ENCODE measurements at places on chromosomes 7 and 10.

DNA sequence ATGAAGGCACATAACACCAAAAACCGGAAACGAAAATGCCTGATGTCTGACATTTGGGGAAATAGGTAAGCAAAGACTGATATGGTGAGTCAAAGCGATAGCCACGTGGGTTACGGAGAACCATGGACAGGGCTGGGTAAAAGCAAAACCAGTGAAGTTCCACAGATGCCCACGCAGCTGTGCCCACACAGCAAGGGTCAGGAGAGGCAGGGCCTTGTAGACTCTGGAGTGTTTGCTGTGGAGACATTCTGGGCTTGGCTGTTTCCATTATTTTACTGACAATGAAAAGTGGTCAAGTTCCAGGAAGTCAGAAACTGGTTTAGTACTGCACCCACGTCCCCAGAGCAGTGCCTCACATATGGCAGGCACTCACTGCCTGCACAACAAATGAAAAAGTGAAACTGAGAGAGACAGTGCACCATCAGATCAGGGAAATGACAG, 148.7 kb downstream of the ZMYND11 start:
- no peak for DNase-seq

- DNase-seq, result no peak
Measured at GRCh38 chr10:76667408-76668370, 969.9 kb downstream of the KCNMA1 start.

DNA sequence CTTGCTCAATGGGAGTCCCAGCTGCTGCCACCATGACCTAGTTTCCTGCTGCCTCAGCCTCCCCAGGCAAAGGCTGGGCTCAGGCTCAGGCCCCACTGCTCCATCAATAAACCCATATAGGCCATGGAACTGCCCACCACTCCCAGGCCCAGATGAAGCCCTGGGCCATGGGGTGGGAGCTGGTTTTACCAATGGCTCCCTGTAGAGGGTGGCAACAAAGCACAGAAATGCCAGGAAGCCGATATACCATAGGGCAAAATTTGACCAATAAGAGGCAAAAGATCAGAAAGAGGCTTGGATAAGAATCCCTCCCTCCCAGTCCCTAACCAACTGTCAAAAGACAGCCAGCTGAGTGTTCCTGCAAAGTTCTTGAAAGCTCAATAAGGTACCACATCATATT, 101.8 kb upstream of the DOCK1 start:
- DNase-seq, result no peak

GRCh38 chr7:155057076-155057475, 13.0 kb upstream of the HTR5A start:
- DNase-seq, result no peak

GRCh38 chr7:125670926-125671572, 741.4 kb upstream of the POT1 start:
- no peak for DNase-seq

DNA sequence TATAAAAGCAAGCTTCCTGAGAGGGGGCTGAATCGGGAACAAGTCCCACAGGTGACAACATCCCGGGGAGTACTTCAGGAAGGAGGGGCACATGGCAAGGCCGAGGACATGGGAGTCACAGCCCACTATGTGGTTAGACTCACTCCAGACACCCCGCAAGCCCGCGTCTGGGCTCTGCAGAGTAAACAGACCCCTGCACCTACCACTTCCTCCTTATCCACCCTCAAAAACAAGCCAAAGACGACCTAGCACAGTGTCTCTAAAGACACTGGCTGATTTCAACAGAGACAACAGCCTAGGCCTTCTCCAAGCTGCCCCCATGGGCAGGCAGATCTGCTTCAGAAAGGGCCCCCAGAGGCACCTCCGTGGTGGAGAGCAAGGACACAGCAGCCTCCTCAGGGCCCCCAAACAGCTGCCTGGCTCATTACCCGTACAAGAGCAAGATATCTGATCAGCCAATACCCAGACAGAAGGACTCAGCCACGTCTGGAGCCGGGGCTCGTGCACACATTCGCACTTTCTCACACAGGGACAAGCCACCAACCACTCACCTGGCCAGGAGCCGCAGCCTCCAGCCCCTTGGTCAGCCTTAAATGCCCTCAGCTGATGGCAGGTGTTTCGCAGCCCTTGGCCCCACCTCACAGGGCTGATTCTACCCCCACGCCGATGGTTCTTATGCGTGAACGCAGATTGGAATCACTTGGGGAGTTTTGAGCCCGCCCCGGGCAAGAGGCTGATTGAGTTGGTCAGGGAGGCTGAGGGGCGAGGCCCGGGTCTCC, 10.7 kb upstream of the KPNA7 start:
- no peak for DNase-seq

DNA sequence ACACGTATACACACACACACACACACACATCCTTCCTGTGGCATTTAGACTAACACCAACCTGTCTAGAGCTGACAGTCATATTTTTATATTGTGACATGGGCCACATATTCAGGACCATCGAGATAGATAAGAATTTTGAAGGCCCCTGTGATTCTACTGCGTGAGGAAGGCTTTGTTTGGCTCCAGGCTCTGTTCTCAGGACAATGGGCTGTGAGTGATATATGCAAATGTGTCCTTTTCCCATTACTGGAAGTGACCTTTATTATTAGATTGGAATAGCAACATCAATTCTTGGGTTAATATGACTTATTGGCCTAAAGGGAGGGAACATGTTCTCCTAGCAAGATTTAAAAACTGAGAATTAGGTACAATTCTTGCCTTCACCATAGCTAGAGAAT, 156.1 kb downstream of the SPAG6 start:
- no peak for DNase-seq

DNA sequence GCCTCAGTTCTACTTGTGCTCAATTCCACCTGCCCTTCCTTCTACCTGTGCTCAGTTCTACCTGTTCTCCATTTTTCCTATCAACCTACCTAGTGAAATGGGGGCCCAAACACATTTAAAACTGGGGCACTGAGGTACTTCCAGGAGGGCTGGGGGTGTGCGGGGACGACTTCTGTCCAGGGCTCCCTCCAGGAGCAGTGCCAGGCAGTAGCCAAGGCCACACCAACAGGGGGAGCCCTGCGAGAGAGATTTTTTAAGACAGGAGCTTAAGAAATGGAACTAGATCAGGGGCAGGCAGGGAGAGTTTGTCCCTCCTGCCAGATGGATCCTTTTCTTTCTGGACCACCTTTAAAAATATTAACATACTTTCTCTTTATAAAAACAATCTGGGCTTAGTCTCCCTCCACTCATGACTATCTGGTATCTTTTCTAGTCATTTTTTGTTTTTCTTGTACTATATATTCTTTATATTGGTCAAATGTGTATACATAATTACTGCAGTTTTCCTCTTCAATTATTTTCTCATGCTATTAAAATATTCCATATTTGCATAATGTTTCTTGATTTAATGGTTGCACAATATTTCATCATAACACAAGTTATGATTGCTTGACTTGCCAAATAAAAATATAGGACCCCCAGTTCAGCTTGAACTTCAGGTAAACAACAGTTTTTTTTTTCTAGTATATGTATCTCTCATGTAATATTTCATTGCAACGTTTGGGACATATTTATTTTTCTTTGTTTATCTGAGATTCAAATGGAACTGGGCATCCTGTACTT, 47.3 kb upstream of the INSYN2A start:
- no peak for DNase-seq

DNA sequence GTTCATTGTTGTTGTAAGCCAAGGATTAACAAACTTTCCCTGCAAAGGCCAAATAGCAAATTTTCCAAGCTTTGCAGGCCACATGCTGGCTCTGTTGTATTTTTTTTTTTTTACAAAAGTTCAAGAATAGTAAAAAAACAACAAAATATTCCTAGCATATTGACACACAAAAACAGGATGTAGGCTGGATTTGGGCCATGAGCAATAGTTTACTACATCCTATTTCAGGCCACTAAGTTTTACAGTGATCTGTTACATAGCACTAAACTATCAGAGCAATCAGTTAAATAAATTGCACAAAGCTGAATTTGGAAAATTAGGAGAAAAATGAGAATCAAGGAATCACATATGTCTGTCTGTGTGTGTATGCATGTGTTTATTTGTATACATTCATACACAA, 491.8 kb upstream of the GHITM start:
- DNase-seq, result no peak

DNA sequence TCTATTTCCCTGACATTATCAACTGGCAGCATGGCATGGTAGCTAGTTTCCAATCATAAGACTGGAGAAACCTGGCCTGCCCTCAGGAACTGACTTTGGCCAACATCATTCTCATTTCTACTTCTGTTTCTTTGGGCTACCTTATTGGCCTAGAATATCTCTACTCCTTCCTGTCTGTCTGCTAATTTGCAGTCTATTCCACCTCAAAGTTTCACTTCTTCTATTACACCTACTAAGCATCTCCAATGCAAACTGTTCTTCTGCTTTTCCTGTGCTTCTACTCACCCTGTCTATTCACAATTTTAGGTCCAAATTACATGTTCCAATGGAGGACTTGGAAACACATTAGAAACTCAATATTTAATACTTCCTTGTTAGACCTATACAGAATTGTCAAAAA, 65.6 kb downstream of the ZNF503 start:
- DNase-seq, result no peak

DNA sequence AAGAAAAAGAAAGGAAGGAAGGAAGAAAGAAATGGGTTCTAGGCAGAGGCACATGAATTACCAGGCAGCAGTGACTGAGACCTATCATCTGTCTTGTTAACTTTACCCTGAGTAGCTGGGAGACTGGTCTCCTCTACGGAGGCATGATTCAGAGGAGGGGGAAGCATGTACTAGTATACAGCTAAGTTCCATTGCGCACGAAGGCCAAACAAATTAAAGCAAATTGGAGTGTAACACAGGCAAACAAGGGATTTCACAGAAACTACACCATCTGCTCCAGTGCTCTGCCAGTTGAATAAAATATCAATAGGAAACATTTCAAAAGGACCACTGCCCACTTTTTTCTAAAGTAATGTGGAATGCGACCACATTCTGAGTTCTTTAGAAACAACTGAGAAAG, 65.9 kb upstream of the RSU1 start:
- no peak for DNase-seq

- no peak for DNase-seq
Measured at GRCh38 chr10:101959346-101959916, 96.5 kb downstream of the ARMH3 start.

- DNase-seq, result peak; percentile 88
Measured at GRCh38 chr7:152588350-152588749, 87.6 kb downstream of the XRCC2 start.

DNA sequence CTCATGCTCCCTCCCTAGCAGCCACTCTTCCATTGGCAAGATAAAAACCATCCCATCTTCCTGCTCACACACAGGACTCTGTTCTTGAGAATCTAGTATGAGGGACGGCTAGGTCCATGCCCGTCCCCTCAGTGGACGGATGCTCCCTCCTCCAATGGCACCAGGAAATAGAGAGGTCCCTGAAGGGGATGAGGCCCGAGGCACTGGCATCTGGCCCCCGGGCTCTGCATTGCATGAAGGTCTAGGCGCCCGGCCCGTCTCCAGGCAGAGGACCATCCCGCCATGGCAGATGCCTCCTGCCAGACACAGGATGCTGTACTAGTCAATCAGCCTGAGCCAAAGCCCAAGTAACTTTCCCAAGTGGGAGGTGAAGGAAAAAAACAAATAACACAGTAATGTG, 15.0 kb downstream of the PRKAG2 start:
- DNase-seq, result no peak

DNA sequence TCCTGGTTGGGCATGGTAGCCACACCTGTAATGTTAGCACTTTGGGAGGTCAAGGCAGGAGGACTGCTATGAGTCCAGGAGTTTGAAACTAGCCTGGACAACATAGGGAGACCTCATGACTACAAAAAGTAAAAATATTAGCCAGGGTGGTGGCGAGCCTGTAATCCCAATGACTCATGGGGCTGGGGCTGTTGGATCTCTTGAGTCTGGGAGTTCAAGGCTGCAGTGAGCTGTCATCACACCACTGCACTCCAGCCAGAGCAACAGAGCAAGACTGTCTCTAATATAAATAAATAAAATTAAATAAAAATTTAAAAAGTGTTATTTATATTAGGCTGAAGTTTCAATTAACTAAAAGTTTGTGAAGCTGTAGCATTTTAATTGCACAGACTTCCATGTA, 207.3 kb downstream of the NXPH1 start:
- no peak for DNase-seq

- no peak for DNase-seq
Measured at GRCh38 chr7:12564996-12565764, 5.3 kb upstream of the SCIN start.

DNA sequence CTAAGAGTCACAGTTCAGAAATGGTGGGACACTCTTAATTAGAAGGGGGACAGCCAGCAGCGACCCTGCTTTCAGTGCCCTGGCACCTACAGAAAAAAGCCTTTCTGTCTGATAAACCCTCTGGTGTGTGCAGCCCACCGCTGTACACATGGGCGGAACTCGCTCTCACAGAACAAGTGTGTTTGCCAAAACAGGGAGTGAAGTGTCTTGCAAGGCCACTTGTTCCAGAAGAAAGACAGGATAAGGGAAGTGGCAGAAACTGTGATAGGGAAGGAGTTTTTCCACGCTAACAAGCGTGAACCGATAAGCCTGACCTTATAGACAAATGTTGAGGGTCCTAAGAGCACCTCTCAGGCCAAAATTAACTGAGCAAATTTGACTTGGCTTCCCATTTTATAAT, 203.7 kb upstream of the TCF7L2 start:
- no peak for DNase-seq

DNA sequence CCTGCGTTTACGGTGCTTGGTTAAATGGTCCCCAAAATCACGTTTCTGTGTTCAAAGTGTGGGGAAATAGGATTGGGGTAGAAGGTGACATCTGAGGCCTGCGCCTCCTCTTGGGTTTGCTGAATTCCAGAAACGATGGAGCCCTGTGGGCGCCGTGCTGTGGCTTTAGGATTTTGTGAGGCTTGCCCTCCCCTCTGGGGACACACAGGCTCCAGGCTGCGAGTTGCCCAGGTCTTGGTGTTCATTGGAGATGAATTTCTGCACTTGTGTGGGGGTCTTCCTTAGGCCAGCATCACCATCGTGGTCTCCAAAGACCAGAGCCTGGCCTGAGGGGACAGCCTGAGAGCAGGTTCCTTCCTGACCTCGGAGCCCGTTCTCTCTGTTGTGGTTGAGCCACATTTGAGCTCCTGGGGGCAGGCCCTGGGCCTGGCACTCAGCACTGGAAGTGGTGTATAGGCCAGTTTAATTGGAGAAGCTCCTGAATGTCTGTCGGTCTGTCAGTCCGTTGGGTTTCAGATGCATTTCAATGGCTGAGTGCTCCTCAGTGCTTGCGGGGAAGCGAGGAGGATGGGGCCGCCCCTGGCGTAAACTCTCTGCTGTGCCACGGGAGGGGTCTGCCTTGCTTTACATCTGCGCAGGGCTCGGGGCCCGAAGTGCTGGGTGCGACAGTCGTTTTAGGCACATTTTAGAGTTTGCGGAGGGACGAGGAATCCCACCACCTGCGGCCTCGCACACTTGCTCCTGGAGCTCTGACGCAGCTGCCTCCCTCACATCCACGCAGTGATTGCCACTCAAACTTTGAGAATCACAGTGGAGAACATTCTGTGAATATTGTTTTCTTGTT, 71.7 kb downstream of the DNAJB6 start:
- DNase-seq, result no peak

DNA sequence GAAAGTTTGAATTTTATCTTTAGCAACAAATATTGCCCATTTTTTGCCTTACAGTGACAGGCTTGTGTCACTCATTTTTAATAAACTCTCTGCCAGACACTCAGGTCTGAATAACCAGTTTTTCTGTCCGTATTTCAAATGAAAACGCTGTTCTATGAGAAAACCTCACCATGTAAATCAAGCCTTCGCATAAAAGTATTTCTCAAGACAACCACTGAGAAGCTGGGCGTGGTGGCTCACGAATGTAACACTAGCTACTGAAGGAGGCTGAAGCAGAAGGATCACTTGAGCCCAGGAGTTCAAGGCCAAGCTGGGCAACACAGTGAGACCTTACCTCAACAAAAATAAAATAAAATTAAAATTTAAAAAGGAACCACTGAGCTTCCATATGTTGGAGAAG, 339.3 kb downstream of the PARD3 start:
- no peak for DNase-seq
